ENCODE measurements at places on chromosomes 6 and 20.

- DNase-seq = no peak
These were observed 12.2 kb downstream of the BRD2 start for GRCh38 chr6:32980488-32981038.

DNA sequence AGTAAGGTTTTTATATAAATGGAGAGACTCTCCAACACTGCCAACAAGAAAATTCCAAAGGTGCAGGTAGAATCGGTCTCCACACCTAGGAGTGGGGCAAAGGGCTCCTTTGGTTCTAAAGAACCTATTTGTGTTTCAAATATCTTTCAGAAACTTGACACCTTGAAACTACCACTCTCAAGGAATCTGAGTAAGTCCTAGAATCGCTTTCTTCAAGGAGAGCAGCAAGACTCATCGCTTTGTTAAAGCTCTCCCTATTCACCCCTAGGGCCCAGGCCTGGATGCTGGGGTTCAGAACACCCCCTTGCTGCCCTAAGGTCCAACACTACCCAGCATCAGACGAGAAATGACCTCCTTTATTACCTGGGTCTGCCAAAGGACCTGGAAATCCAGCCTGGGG, 2.0 kb downstream of the CLIC5 start:
- no peak for DNase-seq

DNA sequence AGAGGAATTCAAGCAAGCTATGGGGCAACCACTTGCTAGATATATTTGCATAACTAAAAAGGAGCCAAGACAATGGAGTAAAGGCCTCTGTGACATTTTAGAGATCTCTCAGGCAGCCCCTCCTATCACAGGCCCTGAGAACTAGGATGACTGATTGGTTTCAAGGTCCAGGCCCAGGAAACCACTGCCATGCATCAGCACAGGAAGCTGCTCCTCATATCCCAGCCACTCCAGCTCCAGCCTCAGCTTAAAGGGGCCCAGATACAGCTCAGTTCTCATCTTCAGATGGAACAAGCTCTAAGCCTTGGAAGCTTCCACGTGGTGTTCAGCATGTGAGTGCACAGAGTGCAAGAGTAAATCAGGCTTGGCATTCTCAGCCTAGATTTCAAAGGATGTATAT, 21.1 kb upstream of the THBS2 start:
- DNase-seq = no peak

DNA sequence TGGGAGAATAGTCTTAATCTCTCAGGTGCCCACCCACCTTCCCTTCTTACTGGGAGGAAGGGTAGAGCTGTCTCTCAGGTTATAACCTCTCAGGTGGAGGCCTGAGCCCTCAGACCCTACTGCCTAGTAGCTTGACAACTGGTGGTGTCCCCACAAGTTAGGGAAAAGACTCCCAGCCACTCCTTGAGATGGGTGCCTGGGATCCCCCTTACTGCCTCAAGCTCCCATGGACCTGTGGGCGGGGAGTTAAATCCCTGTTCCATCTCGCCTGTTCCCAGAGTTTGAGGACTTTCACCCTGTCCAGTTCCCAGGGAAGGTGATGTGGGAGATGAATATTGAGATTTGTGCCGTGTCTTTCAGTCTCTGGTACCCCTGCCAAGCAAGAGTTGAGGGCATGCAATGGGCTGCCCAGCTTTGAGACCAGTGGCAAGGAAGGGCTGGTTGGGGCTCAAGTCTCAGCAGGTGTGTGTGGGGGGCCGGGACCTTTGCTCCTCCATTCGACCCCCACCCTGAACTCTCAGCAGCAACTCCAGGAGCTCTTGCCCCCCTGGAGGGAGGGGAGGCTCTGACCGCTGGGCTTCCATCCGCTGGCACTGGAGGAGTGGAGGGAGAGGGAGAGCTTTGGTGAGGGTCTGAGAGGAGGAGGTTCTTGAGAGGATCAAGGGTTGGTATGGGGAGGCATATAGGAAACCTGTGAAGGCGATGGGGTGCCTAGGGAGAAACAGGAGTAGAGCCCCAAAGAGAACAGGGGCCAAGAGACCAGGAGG, 1.1 kb upstream of the PBX2 start:
- DNase-seq = no peak

DNA sequence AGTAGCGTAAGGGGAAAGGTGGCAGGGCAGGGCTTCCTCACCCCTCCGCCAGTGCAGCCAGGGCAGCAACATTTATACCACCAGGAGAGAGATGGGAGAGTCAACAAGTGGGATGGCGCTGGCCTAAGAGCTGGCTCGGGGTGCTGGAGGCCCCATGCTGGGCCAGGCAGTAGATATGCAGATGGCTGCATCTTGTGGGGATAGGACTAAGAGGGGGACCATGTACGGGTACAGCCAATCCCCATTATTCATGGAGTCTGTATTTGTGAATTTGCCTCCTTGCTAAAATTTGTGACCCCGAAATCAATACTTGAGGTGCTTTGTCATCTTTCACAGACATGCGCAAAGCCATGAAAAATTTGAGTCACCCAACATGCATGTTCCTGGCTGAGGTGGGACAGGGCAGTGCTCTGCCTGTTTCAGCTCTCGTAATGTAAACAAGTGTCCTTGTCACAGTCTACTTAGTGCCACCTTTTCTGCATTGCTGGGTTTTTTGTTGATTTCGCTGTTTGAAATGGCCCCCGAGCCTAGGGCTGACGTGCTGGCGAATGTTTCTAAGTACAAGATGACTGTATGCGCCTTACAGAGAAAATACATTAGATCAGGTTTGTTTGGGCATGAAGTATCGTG, 27.5 kb upstream of the TAF8 start:
- peak; percentile 20 for DNase-seq

DNA sequence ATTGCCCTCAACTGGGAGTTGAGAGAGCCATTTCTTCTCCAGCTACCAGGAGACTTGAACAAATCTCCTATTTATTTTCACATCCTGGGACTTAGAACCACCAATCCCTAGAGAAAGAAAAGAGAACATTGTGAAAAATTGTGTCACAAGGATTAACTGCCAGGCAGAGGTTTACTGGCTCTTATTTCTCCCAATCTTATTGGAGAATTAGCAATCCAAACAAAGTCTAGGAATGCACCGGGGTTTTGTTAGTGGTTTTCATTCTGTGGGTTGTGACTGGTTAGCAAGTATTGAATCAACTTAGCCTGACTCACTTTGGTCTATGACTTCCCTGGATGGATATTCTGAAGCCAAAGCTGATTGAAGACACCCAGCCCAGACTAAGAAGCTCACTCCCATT, 21.2 kb upstream of the ENPP5 start:
- no peak for DNase-seq

DNA sequence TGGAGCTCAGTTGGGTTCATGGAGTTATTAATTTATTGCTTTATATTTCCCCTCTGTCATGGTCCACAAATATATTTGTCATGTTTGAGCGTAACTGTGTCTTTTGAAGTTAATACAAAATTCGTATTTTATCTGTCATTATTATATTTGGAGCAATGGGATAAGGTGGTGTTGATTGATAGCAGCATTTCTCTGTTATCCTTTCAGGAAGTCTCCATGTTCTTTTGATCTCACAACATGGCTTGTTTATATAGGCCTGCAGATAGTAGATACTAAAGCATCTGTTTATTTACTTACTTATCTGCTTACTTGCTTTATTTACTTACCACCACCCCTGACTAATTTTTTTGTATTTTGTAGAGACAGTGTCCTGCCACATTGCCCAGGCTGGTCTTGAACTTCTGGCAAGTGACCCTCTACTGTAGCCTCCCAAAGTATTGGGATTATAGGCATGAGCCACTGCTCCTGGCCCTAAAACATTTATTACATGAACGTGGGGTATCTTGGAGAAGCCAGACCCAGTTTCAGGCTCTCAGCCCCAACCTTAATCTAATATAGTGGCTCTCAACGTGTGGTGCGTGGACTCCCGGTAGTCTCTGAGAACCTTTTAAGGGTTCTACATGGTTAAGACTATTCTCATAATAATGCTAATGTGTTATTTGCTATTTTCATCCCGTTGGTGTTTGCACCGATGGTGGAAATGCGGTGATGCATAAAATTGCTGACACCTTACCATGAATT, 104.2 kb downstream of the NCOA3 start:
- no peak for DNase-seq

- DNase-seq = no peak
These were observed 11.9 kb upstream of the HELZ2 start for GRCh38 chr20:63585616-63586565.

GRCh38 chr6:19802656-19803055, 34.5 kb upstream of the ID4 start:
- no peak for DNase-seq

DNA sequence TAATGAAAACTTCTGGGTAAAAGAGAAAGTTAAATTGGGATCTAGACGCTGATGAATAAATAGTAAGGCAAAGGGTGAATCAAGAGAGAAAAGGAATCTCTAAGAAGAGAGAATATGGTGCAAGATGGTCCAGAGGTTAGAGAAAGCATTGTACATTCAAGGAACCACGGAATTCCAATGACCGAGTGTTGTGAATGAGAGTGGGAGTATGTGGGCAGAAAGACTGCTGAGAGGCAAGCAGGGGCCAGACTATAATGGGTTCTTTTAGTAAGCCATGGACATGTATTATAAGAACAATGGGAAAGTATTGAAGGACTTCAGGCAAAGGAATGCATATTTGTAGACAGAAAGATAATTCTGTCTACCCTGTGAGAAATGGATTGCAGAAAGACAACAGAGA, 45.2 kb downstream of the SPTLC3 start:
- no peak for DNase-seq

GRCh38 chr6:89977808-89978748, 83.8 kb downstream of the GJA10 start:
- DNase-seq = no peak

DNA sequence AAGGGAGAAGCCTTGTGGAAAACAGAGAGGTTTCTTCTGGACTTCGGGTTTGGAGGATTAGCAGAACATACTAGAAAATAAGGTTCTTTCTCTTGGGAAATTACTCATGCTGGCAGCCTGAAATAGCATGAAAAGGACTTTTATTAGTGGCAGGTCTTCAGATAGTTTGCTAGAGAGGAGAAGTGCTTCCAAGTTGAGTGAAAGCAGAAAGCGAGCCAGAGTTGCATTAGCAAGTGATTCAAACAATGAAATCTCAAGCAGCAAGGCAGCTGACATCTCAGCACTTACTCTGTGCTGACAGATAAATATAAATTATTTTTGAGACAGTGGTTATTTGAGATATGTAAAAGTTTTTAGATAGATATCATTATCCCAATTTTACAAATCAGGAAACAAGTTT, 91.9 kb downstream of the PLCB4 start:
- no peak for DNase-seq

GRCh38 chr20:4170621-4171537, 155.5 kb upstream of the RNF24 start:
- no peak for DNase-seq

GRCh38 chr20:23915844-23916243, 36.3 kb upstream of the CST5 start:
- DNase-seq = no peak

GRCh38 chr6:64217721-64218620, 582.4 kb downstream of the PHF3 start:
- no peak for DNase-seq

DNA sequence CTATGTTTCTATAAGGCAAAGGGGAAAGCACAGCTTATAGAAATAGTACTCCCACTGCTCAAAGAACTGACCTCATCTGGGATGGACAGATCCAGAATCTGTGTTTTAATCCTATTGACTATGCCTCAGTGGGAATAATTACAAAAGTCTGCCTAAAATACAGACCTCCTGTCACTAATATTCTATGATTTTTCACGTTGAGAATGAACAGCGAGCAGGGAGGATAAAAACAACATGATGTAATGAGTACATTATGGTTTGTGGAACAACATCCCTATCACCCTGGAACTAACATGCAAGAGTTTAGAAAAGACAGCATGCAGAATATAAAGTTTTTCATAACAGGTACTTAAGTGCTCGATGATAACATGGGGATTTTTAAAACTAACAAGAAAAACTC, 53.9 kb downstream of the EPHA7 start:
- DNase-seq = no peak
